Activated CD4-positive, alpha-beta T cell treated with anti-CD3 and anti-CD28 coated beads, Interleukin-2, amount 10 ng/mL, durations not matched to agents 24 days and 14 days (primary cell): ENCODE measurements at places on chromosomes 4 and X. TPM values are rescaled to one million over a fixed set of nuclear protein-coding genes. Genes with fewer than 3 reads are reported as not detected.

- DNase-seq, result no peak
- no peaks in the 10 kb centered on the region for H3K27me3 ChIP-seq
- no peaks in the 10 kb centered on the region for H3K36me3 ChIP-seq
- H3K4me3 ChIP-seq, result no peak overlapping the region
- H3K4me1 ChIP-seq, result no peaks in the 10 kb centered on the region
- H3K27ac ChIP-seq, result no peak overlapping the region
Observed at GRCh38 chr4:69522554-69522953, 26.8 kb upstream of the UGT2B4 start.

DNA sequence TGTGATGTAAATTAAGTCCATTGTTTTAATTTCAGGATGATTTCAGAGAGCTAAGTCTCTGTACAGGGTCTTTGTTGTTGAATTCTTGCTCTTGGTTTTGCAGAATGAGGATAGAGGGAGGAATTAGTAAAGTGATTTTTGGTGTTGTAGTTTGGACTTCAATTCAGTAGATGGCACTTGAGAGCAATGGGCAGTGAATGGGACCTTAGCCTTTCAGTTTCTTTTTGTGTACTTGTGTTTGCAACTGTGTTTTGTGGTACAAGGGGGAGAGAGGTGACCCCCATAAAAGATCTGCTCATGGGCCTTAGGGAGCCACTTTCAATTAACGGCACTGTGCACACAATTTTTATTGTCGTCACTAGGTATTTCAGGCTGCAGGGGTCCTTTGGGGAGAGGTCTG, 340.0 kb downstream of the DCAF12L2 start:
- H3K27me3 ChIP-seq, result no peaks in the 10 kb centered on the region
- no peak for DNase-seq
- H3K4me1 ChIP-seq, result no peaks in the 10 kb centered on the region

The CXCL3 gene
- not detected in 2 replicates for total RNA-seq

The CC2D2A gene
- not detected in 2 replicates for total RNA-seq
